ENCODE measurements at places on chromosomes 12 and 14.

GRCh38 chr12:11075642-11076041 is 13.5 kb upstream of the TAS2R46 start:
- DNase-seq, result no peak

- no peak for DNase-seq
These were observed 108.5 kb upstream of the FKBP4 start for GRCh38 chr12:2686280-2686646.

DNA sequence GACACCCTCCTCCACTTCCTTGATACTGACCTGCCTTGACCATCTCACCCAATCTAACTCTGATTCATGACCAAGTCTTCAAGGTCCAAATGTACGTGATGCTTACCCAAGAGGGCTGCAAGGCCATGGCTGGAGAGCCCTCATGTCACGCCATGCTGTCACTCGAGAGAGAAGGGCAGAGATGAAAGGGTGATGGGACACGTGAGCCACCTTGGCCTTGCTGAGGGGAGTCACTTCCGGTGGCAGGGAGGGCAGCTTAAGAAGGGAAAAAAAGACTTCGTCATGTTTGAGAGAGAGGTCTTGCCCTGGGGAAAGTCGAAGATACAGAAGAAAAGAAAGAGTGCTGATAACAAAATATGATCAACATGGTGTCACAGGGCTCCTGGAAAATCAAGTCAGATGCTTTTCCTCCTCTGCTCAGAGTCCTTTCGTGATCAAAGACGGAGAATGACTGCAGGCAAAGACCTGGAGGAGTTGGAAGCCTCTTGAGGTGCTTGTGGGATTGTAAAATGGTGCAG is 3.3 kb upstream of the SCARB1 start:
- no peak for DNase-seq

- DNase-seq, result no peak
These were observed 6.5 kb downstream of the NUBPL start for GRCh38 chr14:31567655-31568054.

DNA sequence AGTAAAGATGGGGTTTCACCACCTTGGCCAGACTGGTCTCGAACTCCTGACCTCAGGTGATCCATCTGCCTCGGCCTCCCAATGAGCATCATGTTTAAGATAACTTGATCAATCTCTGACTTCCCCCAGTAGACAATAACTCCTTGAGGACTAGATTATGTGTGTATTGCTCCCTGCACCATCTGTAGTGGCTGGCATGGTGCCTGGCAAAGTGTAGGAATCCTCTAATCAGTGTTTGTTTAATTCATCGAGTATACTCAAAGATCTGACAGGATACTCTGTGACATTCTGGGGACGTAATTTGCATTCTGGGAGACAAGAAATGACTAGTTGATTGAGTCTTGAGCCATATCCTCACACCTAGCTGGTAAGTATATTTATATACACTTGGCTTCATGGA is 873.5 kb upstream of the TMEM132C start:
- no peak for DNase-seq

- DNase-seq, result no peak
These were observed 70.9 kb downstream of the PIK3C2G start for GRCh38 chr12:18332173-18332572.

GRCh38 chr14:81311141-81311540 is 89.0 kb downstream of the STON2 start:
- DNase-seq, result no peak

Data from stimulated activated CD4-positive, alpha-beta T cell treated with anti-CD3 and anti-CD28 coated beads, Interleukin-4, amount 100 ng/mL, for 4 hours (primary cell).